ENCODE measurements at places on chromosomes 1 and 21.

DNA sequence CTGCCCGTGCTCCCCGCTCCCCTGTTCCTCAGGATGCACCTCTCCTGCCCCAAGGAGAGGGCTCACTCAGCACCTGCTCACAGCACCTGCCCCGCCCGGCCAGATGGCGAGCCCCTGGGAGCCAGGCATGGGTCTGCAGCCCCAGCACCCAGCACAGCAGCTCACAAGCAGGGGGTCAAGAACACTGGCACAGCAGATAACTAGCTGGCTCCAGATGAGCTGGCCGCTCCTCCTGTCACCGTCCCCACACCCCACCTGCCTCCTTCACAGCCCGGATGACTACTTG lies 20.9 kb upstream of the EVA1B start:
- DNase-seq, result no peak

- no peak for DNase-seq
Observed at GRCh38 chr1:58439946-58440345, 106.6 kb downstream of the OMA1 start.

GRCh38 chr1:40909281-40909680 lies 47.1 kb upstream of the CITED4 start:
- DNase-seq, result no peak

DNA sequence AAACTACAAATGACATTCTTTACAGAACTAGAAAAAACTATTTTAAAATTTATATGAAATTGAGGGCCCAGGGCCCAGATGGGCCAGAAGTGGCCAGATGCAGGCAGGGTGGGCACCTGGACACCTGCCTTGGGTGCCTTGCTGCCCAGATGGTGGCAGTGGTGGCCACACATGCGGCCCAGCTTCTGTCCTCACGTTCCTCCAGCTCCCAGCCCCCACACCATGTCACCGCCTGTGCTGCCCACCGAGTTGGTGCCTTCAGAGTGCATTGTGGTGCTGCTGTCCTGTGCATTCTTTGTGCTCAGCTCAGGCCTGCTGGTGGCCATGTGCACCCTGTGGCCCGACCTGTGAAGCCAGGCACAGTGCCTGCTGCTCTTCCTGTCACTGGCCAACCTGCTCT lies 216.8 kb upstream of the CXADR start:
- DNase-seq, result no peak

Measured in MCF 10A (cell line).